ENCODE measurements at places on chromosomes 1 and 21. TPM values are rescaled to one million over a fixed set of nuclear protein-coding genes. Genes with fewer than 3 reads are reported as not detected.

The UMODL1 gene
- total RNA-seq, result not detected

The MANEAL gene
- 3.9 TPM for total RNA-seq

The KCNN3 gene
- 1.7 TPM for total RNA-seq

The TNFRSF1B gene
- 4.7 TPM for total RNA-seq

The CD84 gene
- 1.3 TPM for total RNA-seq

The HRNR gene
- not detected for total RNA-seq

The PADI2 gene
- total RNA-seq, result 2.1 TPM

The INAVA gene
- total RNA-seq, result 47.9 TPM

Measured in esophagus squamous epithelium (tissue), 5 donors.